HS-5 (cell line): ENCODE measurements at places on chromosomes 1 and 21.
A peak's percentile ranks its signal among the peaks of the same experiment; 100 is the strongest.

DNA sequence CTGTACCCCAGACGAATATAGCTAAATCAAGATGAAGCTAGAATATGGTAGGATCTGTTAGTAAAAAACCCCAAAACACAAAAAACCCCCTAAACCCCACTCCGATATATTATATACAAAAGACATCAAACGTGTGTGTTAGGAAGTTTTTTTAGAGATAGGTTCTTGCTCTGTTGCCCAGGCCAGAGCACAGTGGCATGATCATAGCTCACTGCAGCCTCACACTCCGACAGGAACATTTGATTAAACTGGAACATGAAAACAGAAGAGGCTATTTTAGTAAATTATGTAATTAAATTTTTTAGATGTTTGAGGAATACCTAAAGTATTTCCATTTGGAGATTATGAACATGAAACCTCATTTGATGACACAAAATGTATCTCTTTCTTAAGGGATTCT is 8.2 kb upstream of the RYR2 start:
- DNase-seq = no peak

DNA sequence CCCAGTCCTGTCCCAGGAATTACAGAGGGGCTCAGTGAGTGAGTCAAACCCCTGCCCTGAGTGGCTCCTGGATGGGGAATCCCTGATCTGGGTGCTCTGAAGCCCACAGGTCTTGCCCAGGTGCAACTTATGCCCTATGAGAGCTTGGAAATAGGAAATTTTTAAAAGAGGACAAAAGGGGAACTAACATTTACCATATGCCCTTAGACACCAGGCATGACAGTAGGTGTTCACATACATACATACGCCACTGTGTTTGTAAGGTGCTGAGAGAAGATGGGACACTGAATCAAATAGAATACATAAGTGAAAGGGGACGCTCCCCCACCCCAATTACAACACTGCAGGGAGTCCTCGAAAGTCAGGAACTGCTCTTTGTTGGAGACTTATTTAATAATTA is 1.4 kb downstream of the CFAP45 start:
- DNase-seq = no peak

- no peak for DNase-seq
Observed at GRCh38 chr1:206662396-206663092, 22.2 kb upstream of the MAPKAPK2 start.

DNA sequence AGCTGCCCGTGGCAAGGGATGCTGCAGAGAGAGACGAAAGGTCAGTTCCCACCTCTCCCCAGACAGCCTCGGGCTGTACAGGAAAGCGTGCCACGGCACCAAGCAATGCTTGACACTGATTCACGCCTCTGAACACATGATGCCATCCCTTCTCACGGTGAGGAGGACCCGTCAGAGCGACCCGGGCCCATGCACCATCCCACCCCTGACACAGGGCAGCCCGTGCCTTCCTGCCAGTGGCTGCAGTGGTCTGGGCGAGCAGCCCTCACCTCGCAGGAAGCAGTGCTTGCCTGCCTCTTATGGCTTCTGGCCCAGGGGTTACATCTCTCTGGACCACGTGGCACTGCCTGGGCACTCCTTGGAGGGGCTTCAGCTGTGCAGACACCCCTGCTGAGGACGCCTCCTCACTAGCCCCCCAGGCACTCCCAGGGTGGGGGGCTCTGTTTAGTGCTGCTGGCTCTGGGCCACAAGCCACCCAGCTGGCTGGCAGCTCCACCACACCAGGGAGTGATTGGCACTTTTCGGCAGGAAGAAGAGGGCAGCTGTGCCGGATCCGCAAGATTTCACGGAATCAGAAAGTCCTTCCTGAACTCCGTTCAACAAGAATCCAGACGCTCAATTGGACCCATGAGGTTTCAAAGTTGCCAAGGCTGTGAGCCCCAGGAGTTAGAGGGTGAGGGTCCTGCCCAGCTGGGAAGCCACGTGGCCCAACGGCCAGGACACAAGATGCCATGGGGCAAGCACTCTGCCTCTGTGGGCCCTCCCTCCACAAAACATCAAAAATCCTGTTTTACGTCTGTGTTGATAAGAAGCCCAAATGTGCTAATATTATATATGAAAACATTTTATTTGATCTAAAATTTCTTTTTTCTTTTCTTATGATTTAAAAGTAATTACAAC is 34.8 kb upstream of the SLC19A1 start:
- DNase-seq = no peak

GRCh38 chr1:91689641-91690481 is 189.2 kb downstream of the CDC7 start:
- no peak for DNase-seq

- no peak for DNase-seq
Observed at GRCh38 chr1:110897681-110898080, 24.7 kb downstream of the CD53 start.

DNA sequence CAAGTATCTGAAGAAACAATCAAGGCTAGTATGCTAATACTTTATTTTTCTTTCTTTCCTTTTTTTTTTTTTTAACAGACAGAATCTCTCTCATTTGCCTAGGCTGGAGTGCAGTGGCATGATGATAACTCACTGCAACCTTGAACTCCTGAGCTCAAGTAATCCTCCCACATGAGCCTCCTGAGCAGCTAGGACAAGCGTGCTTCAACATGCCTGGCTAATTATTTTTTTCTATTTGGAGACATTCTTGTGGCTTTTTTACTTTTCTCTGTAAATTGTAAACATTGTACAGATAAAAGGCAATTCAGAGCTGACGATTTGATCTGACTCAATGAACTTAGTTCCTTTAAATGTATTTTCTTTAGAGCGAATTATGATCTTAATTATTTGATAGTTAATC is 41.4 kb downstream of the CCDC18 start:
- DNase-seq = no peak

DNA sequence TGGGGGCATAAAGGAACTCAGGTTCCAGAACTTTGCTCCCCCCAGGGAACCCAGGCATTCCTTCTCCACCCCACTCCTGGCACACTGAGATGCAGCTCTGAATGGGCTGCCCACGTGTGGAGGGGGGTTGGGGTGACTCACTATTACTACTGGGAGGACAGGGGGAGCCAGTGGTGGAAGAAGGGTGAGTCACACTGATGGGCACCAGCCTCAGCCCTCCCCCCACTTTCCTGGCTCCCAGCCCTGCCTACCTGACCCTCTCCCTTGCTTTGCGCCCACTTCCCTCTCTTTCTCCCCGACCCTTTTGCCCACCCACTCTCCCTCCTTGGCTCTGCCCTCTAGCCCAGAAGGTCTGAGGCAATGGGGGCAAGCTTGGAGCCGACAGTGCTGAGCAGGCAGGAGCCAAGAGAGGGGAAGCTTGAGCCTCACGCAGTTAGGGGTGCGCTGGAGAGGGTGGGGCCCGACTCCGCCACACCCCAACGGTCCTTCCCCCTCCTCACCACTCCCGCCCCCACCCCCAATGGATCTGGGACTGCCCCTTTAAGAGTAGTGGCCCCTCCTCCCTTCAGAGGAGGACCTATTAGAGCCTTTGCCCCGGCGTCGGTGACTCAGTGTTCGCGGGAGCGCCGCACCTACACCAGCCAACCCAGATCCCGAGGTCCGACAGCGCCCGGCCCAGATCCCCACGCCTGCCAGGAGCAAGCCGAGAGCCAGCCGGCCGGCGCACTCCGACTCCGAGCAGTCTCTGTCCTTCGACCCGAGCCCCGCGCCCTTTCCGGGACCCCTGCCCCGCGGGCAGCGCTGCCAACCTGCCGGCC is at the start of gene LMNA:
Gene LMNA, plus strand, starts transcription at position 611 of the 818 bp plus-strand sequence. CDS start 208 bp downstream, outside the sequence.
- DNase-seq = peak; percentile 93

GRCh38 chr21:37869661-37870060 is 46.6 kb downstream of the KCNJ6 start:
- DNase-seq = no peak

GRCh38 chr1:205668951-205669340 is 11.4 kb downstream of the SLC45A3 start:
- DNase-seq = no peak
